ENCODE measurements at places on chromosomes 1 and 21.
A peak's percentile ranks its signal among the peaks of the same experiment; 100 is the strongest.

DNA sequence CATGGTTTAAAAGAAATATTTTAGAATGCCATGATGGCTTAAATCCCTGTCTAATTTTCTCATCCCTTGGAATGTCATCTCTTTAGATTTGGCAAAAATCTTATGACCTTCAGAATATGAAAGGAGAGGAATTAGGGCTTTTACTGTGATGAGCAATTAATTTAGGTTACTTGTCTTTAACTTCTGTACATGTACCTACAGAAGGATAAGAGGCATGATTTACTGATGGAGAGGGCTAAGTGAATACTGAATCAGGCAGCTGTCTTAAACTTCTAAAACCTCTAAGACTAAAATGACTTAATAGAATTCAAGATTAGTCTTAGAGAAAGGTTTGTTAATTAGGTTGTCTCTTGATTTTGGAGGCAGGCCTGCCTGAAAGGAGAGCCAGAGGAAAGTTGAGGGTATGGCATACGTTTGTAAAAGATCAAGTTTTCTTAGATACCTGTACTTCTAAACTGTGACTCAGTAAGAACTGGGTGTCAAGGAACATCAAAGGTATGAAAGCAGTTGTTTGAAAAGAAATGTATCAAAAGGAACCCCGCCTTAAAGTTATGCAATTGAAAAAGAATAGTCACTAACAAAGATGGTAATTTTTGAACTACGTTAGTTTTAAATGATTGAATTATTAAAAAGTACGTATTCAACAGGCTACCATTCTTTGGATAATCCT, 12.5 kb downstream of the MACO1 start:
- DNase-seq = no peak

GRCh38 chr1:109984190-109984455, 442 bp upstream of the AHCYL1 start:
- no peak for DNase-seq

DNA sequence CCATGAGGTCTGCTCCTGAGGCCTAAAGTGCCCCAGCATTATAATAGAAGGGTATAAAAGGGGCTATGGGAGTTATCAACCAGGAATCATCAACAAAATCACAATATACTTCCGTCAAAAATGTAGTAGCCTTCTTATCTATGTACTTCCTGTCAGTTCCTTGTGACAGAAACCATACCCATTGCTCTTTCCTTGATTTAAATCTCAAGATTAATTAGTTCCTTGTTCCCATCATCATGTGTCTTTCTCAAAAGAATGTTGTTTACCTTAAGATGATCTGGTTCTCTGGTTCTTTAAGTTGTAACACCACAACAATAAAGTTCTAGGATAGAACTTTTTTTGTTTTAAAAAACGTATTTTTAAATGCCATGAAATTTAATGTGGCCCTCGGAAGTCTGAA, 833.3 kb downstream of the LTN1 start:
- DNase-seq = no peak

DNA sequence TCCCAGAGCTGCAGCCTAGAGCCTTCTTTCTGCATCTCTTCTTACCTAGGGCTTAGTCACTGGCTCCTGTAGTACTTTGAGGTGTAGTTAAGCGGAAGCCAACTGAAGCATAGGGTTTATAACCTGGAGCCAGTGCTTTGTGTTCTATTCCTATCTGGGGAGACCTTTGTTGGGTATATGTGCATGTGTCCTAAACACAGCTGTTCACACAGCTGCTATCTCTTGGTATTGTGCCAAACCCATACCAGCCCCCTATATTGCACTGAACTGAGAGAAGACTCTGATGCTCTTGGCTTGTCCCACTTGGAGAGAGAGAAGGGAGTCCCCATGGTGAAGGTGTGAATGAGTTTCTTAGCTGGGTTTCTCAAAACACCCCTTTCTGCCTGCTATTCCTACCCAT, 17.2 kb upstream of the NFASC start:
- no peak for DNase-seq

- no peak for DNase-seq
Measured at GRCh38 chr1:2054560-2054959, 4.3 kb downstream of the PRKCZ start.

GRCh38 chr1:171718216-171718615, 23.6 kb downstream of the VAMP4 start:
- DNase-seq = no peak

DNA sequence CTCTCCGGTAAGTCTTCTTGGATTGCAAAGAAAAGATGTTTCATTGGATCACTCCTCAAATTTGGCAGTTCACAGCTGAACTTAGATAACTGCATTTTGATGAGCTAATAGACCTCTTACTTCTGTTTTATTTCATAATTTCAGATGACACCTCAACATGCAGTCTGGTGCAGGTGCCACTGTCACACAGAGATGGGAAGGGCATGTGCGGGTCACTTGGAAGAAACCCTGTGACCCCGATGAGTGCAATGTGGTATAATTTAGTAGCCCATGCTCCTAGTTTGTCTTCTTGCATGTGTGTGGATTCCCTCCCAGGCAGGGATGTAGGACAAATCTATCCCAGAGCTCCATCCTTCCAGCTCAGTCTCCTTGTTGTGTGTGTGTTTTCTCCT, 481 bp upstream of the SLAMF1 start:
- DNase-seq = no peak

- peak; percentile 31 for DNase-seq
Measured at GRCh38 chr1:43932786-43933385, 715 bp upstream of the ARTN start.

DNA sequence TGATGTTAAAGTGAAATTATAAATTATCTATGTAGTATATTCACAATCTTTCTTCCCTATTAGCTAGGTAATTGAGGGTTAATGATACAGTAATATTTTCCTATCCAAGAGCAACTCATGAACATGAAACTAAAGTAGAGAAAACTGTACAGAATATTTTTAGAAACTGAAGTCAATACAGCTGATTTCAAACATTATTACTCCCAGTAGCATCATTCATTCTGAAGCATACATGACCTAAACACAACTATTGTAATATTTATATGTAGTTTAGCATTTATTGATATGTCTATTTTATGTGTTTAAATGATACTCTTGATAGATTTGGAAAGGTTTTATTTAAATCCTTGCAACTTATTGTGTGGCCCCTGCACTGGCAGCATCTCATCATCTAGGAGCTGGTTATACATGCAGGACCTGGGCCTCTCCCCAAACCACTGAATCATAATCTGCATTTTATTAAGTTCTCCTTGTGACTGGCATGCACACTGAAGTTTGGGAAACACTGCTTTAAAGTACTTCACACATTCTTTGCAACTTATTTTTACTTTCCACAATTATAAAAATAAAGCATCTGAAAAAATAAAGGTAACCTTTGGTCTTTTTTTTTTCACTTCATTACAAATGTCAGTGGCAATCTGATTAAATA, 199.9 kb downstream of the LRRC40 start:
- DNase-seq = no peak

GRCh38 chr1:204258213-204259115, 44.7 kb upstream of the GOLT1A start:
- DNase-seq = peak; percentile 88

- DNase-seq = no peak
Measured at GRCh38 chr1:178973652-178974101, 52.0 kb upstream of the FAM20B start.

DNA sequence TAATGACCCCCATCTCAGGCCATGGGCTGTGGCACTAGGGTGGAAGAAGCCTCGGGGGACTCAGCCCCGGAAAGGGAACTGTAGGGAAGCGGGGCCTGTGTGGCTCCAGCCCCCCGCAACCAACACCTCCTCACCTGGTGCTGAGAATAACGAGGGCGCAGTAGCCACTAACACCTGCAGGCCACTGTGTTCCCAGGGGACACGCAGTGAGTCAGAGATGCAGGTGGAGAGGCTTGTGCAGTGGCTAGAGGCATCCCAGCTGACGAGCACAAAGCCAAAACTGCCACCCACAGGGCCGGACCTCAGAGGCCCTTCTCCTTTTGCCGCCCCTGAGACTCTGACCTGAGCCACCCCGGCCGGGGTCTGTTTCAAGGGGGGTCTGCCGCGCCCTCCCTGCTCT, 33.5 kb upstream of the CCDC27 start:
- no peak for DNase-seq

GRCh38 chr1:182833271-182833670, 5.9 kb upstream of the DHX9 start:
- DNase-seq = no peak

DNA sequence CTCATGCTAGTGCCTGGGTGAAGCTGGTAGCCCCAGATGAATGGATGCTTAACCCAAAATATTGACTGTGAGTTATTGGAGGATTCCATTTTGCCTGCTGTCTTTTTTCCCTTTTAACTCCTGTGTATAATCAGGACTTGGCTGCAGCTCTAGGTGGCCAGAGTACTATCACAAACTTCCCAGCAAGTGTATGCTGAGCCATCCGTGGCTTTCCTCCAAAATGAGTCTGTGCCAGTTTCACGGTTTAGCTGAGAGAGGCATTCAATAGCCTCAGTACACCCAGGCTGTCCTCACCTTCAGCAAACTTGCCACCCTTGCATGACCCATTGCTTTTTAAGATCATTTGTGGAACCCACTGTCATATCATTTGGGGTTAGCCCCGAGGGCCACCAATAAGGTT, 5.3 kb upstream of the DPT start:
- no peak for DNase-seq
